Activated naive CD4-positive, alpha-beta T cell treated with anti-CD3 and anti-CD28 coated beads for 36 hours (primary cell): ENCODE measurements at places on chromosomes 1 and 21. TPM values are rescaled to one million over a fixed set of nuclear protein-coding genes. Genes with fewer than 3 reads are reported as not detected.

DNA sequence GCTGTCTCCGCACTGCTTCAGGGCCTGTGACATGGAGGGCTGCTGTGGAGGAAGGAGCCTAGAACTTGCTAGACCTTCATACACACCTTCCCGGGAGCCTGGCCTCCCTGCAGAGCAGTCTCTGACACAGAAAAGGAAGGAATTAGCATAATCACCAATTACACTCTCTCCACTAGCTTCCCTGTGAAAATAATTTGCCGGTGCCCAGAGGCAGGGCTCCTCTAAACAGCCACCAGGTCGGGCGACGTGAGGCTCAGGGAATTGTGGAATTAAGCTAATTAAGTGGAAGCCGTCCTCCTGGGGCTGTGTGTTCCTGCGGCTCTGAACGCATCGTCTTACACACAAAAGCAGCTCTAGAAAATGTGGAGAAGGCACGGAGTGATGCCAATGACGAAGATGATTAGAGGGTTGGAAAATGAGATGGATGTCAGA, 82.6 kb downstream of the NENF start:
- H3K4me1 ChIP-seq: peaks cover 12% of the 10 kb centered on the region
- H3K36me3 ChIP-seq: no peaks in the 10 kb centered on the region
- no peak overlapping the region for H3K4me3 ChIP-seq
- H3K27me3 ChIP-seq: peaks cover 49% of the 10 kb centered on the region

The CCDC190 gene
- total RNA-seq: not detected

The CHIA gene
- total RNA-seq: not detected

- peaks cover 3% of the 10 kb centered on the region for H3K36me3 ChIP-seq
- no peak overlapping the region for H3K4me3 ChIP-seq
- H3K27me3 ChIP-seq: no peaks in the 10 kb centered on the region
Measured at GRCh38 chr1:54105736-54106269, 47.0 kb downstream of the CDCP2 start.

The PLA2G2D gene
- total RNA-seq: 0.35 TPM

DNA sequence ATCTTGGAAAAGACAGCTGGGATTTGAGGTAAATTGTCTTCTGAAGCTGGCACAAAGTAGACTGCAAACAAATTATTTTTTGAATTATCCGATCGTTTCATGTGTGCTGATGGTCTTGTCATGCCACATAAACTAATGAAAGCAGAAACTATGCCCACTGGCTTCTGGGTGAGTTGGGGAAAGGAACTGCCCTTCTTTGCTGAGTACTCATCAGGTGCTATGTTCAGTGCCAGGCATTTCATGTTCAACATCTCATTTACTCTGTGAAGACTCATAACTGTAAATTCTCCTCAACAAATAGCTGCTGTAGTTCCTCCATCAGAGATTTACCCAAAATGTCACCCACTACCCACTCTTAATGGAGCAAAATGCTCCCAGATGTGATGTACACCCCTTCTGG, 1.2 kb downstream of the TRIT1 start:
- H3K36me3 ChIP-seq: peaks cover 11% of the 10 kb centered on the region
- peak overlapping the region; percentile 91 for H3K4me3 ChIP-seq
- H3K4me1 ChIP-seq: peaks cover 39% of the 10 kb centered on the region
- H3K27ac ChIP-seq: no peak overlapping the region
- DNase-seq: no peak

The CZIB gene
- total RNA-seq: 45.6 TPM

GRCh38 chr1:29324202-29324601, 87.9 kb downstream of the PTPRU start:
- DNase-seq: no peak
- H3K4me3 ChIP-seq: no peak overlapping the region
- no peak overlapping the region for H3K27ac ChIP-seq
- no peaks in the 10 kb centered on the region for H3K27me3 ChIP-seq
- no peaks in the 10 kb centered on the region for H3K4me1 ChIP-seq
